ENCODE measurements at places on chromosomes 13 and 19.

GRCh38 chr13:30676672-30677071 is 58.7 kb upstream of the ALOX5AP start:
- no peak for DNase-seq

GRCh38 chr13:112203614-112204013 is 136.7 kb downstream of the SOX1 start:
- no peak for DNase-seq

DNA sequence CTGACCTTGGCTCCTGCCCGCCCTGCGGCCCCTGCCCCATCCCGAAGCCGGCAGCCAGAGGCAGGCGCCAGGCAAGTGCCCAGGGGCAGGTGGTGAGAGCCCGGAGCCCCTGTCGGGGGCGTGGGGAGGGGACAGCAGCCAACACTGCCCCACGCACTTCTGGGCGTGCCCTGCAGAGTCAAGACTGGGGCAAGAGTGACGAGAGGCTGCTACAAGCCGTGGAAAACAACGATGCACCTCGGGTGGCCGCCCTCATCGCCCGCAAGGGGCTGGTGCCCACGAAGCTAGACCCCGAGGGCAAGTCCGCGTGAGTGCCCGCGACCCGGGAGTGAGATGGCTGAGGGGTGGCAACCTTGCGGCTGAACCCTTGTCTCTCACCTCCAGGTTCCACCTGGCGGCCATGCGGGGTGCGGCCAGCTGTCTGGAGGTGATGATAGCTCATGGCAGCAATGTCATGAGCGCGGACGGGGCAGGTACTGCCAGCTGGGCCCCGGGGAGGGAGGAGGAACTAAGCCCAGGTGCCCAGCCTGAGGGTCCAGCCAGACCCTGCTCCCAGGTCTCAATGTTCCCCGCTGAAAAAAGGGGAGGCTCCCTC is 17.3 kb downstream of the ANKRD24 start:
- no peak for DNase-seq

- no peak for DNase-seq
Measured at GRCh38 chr19:20863176-20863575, 59.9 kb upstream of the ZNF85 start.

DNA sequence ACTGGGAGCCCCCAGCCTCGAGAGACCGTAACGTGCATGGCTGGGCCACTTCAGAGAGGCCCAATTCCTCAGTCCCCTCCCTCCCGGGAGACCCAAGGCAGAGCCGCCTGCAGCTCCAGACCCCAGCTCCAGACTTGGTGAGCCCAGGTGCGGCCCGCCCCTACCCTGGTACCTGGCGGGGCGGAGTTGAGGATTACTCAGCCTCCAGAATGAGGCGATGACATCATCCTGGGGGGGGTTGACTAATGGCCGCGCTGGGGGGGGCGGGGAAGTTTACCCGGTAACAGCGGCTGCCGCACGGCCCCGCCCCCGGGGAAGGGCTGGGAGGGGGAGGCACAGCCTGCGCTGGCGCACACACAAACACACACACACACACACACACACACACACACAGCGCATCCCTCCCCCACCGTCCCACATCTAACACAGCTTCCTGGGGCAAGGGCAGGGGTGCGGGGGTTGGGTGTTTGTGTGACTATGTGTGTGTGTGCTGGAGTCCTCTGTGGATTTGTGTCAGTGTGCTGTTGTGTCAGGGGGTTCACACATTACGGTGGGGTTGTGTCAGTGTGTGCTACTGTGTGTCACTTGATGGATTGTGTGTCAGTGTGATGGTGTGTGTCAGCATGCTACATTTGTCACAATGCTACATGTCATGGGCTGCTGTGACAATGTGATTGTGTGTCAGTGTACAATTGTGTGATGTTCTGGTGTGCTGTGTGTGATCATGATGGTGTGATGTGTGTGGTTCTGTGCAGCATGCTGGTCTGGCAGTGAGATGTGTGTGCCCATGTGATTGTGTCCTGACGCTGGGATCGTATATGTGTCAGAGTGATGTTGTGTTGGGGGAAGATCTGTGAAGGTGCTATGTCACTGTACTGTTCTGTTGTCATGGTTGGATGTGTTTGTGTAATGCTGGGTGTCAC is 10.3 kb upstream of the BBC3 start:
- DNase-seq = peak; percentile 89

GRCh38 chr13:113888701-113889330 is 24.9 kb upstream of the GAS6 start:
- no peak for DNase-seq

DNA sequence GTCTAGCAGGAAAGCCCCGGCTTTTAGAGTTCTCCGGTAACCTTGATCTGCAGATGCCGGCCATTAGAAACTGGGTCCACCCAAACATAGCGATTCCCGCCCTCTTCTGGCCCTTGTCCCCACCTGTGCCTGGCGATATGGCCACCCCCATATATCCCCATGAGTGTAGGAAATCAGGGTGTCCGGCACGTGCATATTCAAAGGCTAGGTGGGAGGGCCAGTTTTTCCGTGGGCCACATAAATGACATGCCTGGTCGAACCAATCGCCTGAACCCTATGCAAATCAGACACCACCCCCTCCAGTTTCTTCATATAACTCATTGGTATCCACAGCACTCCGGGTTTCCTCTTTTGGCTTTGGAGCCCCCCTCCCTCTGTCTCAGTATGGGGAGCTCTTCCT is 37.4 kb downstream of the ERICH4 start:
- no peak for DNase-seq

DNA sequence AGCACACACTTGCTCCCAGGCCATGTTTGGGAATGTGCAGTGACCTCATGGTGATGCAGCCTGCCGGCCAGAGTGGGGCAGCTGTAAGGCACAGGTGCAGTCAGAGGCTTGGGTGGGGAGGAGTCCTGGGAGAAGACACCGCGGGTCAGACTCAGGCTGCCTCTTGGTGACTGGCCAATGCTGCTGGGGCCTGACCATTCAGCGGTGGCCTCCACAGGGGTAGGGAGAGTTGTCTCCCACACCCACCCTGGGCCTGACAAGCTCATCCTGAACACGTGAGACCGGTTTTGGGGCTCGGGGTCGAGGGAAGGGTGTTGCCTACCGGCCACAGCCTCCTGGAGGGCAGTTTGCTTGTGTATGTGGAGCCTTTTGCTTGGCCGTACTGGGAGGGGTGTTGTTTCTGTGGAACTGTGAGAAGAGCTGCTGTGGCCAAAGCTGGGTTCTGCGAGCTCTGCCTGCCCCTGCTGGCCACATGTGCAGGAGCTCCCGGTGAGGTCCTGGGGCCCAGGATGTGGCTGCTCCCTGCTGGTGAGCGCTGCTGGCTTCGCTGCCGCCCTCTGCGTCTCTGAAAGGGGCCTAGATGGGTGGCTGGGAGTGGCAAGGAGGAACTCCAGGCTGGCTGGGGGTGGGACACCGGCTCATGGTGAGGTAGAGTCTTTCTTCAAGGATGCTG is 22.1 kb downstream of the UPF1 start:
- no peak for DNase-seq

- no peak for DNase-seq
Measured at GRCh38 chr13:37869506-37869755, 141 bp downstream of the TRPC4 start.

DNA sequence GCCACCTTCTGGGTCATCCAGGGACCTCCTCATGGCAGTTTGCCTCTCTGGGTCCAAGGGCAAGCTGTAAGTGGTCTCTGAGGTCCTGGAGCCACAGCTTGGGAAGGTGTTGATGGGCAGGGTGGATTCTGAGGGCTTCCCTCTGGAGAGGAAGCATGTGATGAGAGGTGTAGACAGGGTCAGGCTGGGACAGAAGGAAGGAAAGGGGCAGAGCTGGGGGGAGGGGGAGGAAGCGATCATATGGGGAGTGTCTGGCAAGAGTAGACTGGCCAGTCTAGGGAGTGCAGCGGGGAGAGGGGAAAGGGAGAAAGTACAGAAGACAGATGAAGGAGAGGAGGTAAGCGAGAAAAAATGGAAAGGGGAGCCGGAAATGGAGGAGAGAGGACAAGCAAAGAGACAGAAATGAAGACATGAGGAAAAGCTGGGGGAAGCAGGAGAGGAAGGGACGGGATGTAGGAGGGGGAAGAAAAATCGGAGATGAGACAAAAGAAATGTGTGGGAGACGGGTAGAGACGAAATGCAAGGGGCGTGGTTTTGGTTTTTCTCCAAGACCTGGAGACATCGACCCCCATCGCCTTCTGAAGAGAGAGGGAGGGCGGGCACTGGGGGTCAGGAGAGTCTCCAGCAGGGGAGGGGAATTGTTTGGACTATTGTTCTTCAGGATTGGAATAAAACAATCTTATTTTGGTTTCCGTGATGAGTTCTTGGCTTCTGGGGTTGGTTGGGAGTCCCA is 26.6 kb downstream of the ZSWIM9 start:
- no peak for DNase-seq

- DNase-seq = peak; percentile 38
Measured at GRCh38 chr13:31431722-31432137, 232.0 kb downstream of the B3GLCT start.

- no peak for DNase-seq
Measured at GRCh38 chr19:47310819-47311218, 1.2 kb downstream of the C5AR1 start.

- DNase-seq = no peak
Measured at GRCh38 chr13:47426126-47426849, 529.4 kb upstream of the HTR2A start.

DNA sequence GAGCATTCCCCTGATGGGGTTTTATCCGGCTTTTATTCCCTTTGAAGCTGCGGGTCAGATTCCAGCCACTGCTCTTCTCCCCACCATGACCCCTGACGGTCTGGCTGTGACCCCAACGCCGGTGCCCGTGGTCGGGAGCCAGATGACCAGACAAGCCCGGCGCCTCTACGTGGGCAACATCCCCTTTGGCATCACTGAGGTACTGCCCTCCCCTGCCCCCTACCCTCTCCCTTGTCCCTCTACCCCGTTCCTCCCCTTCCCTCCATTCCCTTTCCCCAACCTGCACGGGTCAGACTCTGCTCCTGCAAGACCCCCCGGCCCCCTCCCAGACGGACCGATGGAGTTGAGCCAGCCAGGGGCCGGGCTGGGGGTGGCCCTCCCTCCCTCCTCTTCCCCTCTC is 6.2 kb downstream of the U2AF2 start:
- DNase-seq = no peak

GRCh38 chr19:30596268-30596667 is 224.1 kb downstream of the ZNF536 start:
- DNase-seq = no peak

DNA sequence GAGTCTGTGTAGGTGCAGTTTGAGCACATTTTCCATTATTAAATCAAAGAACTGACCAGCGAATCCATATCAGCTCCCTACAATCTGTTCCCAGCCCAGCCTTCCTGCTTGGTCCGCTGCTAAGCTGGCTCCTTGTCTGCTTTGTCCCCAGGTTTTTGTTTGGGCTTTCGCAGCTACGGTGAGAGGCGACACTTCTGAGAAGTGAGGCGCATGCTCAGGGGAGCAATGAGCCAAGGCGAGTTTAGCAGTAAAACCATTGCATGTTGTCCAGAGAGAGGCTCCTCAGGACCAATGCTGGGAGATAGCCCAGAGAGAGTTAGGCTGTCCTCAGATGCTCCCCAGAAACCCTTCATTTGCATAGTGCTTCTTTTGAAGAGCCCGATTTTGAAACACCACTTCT is 162.0 kb downstream of the ITGBL1 start:
- DNase-seq = no peak

- DNase-seq = no peak
Measured at GRCh38 chr13:50359041-50359367, 343.8 kb downstream of the KCNRG start.

- no peak for DNase-seq
Measured at GRCh38 chr19:4870025-4870700, 2.7 kb upstream of the PLIN3 start.

- DNase-seq = no peak
Measured at GRCh38 chr13:112824429-112824828, 134.6 kb downstream of the ATP11A start.

GRCh38 chr19:34269081-34269480 is 14.7 kb downstream of the GARRE1 start:
- no peak for DNase-seq

GRCh38 chr19:18489627-18490184 is 32.2 kb downstream of the ELL start:
- no peak for DNase-seq

- DNase-seq = peak; percentile 68
Measured at GRCh38 chr19:35545855-35546381, 492 bp downstream of the TMEM147 start.

- DNase-seq = no peak
Measured at GRCh38 chr13:77345150-77345780, 18.4 kb upstream of the MYCBP2 start.

DNA sequence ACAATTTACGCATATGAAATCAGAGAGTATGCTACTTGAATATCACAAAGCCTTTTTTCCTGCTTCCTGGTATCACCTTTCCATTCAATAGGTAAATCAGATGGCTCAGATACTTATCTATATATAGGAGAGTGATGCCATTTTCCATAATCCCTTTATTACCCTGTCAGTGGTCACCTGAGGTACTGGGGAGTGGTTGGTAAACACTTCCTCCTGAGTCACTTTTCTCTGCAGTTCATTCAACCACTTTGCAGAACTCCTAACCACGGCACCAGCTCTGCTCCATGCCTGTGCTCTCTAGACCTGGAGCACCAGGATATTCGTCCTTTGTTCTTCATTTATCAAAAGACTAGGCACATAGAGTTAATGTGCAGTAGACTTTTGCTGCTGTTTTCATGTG is 748.5 kb upstream of the KLHL1 start:
- no peak for DNase-seq

- peak; percentile 52 for DNase-seq
Measured at GRCh38 chr19:46616631-46617322, 8.1 kb downstream of the PTGIR start.

DNA sequence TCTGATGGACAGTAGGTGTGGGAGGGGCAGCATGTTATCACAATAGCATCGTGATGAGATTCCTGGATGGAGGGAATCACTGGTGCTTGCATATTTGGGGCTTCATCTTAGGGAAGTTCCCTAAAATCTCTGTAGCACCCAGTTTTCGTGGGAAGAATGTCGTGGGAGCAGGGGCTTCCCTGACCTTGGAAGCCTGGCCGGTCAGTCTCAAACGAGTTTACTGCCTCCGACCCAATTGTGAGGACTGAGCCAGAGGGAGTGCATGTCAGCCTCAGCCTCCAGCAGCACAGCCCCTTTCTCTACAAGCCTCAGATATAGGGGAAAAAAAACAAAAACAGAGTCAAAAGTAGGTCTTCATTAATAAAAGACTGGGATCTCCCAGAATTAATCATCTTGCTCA is 32.2 kb downstream of the COL4A2 start:
- DNase-seq = no peak

- DNase-seq = no peak
Measured at GRCh38 chr19:6056282-6056741, 54.0 kb downstream of the RFX2 start.

- no peak for DNase-seq
Measured at GRCh38 chr19:1450735-1451731, 1.1 kb downstream of the APC2 start.

DNA sequence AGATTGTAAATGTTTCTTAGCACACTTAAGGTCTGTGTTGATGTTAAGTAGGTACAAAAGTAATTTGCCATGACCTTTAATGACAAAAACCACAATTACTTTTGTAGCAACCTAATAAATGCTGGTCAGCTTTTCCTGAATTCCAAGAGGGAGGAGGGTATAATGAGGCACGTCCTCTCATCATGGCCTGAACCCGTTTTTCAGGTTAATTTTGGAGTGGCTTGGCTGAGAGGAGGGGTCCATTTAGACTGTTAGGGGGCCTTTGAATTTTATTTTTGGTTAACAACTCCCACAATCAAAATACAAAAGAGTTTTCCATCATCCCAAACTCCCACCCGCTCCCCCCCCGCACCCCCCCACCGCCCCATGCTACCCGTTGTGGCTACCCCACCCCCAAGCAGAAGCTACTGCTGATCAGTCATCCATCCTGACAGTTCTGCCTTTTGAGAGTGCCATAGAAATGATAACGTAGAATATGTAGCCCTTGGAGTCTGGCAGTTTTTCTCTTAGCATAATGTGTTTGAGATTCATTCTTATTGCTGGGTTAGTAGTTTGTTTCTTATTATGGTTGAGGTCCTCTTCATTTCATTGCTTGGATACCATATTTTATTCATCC is 14.4 kb upstream of the PLEKHF1 start:
- no peak for DNase-seq
